ENCODE measurements at places on chromosomes 2 and 18.

- no peak for DNase-seq
Measured at GRCh38 chr2:226882606-226883005, 46.8 kb downstream of the RHBDD1 start.

GRCh38 chr2:73035899-73036711 lies 35.4 kb downstream of the SFXN5 start:
- DNase-seq = no peak

- DNase-seq = no peak
Measured at GRCh38 chr2:18930971-18931370, 341.6 kb upstream of the NT5C1B start.

DNA sequence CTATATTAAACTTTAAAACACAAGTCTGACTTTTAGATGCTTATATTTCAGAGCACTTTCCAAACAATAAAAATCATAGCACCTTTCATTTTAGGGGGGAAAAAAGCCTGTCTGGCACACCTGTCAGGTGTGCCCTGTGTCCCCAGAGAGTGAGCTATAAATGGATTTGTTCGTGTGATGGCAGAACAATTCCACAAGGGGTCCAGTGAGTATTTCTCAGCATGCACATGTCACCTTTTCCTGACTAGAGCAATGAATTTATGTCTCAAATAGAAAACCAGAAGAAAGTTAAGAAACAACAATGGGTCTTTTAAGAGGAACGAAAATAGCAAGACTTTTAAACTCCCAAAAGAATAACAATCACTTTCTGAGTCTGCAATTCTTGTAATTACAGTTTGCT lies 55.9 kb downstream of the ACVR1C start:
- DNase-seq = no peak

DNA sequence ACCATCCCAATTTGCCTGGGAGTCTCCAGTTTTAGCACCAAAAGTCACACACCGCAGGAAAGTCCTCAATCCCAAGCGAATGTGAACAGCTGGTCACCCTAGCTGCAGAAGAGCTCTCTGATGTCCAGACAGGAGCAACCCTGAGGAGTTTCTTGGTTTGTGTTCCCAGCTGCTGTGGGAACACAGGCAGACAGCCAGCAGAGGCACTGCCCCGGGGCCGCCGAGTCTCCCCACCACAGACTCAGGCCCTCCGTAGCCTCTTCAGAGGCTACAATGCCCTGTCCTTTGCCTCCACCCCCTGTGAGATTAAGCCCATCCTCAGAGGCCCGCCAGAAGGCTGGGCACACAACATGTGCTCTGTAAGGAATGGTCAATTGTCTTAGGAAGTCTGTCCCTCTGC lies 111.5 kb downstream of the TTC32 start:
- peak; percentile 11 for DNase-seq

GRCh38 chr2:194696690-194697089 lies 960.3 kb upstream of the SLC39A10 start:
- DNase-seq = no peak

DNA sequence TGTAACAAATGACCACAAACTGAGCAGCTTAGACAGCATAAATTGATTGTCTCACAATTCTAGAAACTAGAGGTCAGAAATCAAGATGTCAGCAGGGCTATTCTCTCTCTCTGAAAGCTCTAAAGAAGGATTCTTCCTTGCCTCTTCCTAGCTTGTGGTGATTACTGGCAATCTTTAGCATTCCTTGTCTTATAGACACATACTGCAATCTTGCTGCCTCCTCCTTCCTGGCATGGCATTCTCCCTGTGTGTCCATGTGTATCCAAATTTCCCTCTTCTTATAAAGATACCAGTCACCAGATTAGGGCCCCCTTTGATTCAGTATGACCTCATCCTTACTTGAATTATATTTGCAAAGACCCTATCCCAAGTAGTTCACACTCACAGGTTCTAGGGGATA lies 2.3 kb downstream of the ASB3 start:
- DNase-seq = no peak

DNA sequence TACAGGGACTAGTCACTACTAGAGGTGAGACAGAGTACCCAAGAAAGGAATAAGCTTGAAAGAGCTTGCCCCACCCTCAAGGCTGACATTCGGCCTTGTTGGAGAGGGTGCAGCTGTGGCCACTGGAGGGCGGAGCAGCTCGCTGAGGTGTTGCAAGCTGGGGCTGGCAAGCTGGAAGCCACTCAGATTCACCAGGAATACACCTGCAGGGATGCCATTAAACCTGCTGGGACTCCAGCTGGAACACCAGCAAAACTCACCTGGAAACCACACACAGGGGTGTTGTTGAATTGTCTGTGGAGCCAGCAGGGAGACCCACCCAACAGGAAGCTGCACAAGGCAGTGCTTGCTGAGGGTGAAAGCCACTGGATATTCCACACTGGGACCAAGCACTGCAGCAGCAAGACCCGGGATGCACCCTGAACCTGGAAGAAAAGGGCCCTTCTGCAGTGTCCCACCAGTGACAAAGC lies 26.1 kb downstream of the KCTD18 start:
- peak; percentile 62 for DNase-seq

- no peak for DNase-seq
Measured at GRCh38 chr18:46587600-46587999, 69.4 kb downstream of the LOXHD1 start.

GRCh38 chr2:204483608-204484081 lies 61.6 kb upstream of the PARD3B start:
- peak; percentile 2 for DNase-seq

GRCh38 chr18:10851824-10852319 lies 297.5 kb downstream of the PIEZO2 start:
- no peak for DNase-seq

GRCh38 chr18:42156281-42156680 lies 201.2 kb downstream of the PIK3C3 start:
- DNase-seq = no peak

GRCh38 chr2:127690696-127691095 lies 10.6 kb upstream of the SFT2D3 start:
- no peak for DNase-seq

GRCh38 chr2:60881047-60881932 lies at the start of gene REL:
REL (plus strand) TSS chr2:60881574; CDS start chr2:60881841, 267 bp downstream.
- DNase-seq = peak; percentile 86

DNA sequence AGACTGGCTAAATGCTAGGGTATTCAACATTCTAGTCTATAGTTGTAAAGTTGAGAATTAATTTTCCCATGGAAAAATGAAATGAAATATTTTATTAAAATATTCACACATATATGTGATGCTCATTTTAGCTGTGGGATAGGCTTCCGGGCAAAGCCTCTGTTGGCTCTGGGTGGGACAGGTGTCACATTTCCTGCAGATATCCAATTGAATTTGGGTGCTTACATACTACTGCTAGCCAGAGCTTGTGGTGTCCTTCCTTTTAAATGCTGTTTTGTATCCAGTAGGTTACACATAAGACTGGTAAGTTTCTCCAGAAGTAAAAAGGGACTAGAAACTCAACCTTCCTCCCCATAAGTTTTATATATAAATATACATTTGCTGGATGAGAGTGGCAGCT lies 73.8 kb downstream of the RPRM start:
- DNase-seq = no peak

GRCh38 chr2:40543381-40543780 lies 91.5 kb upstream of the SLC8A1 start:
- no peak for DNase-seq

- no peak for DNase-seq
Measured at GRCh38 chr2:173872714-173873113, 92.5 kb downstream of the SP3 start.

DNA sequence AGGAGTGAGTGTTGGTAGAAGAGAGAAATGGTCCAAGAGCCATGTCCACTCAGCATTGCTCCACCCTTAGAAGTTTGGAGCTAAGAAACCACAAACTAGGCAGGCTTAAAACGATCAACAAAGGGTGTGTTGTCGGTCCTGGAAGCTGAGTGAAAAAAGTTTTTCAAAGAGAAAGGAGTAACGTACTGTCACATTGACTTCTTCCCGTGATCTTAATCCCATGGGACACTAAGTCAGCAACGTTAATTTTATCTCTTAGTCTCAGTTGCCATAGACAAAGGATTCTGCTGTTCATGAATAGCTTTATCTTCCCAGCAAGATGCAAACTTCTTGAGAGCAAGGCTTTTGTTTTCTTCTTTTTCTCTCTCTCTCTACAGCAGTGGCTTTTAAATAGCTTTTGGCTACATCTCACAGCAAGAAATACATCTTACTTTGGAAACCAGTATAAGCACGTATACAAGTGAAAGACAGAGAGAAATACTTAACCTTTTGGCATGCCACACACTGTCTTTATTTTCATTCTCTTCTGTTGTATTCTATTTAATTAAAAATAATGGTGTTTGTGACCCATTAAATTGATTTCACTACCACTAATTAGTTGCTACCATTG lies 377.4 kb downstream of the TGIF1 start:
- no peak for DNase-seq

GRCh38 chr2:96874198-96874831 lies 4.4 kb upstream of the SEMA4C start:
- DNase-seq = no peak

DNA sequence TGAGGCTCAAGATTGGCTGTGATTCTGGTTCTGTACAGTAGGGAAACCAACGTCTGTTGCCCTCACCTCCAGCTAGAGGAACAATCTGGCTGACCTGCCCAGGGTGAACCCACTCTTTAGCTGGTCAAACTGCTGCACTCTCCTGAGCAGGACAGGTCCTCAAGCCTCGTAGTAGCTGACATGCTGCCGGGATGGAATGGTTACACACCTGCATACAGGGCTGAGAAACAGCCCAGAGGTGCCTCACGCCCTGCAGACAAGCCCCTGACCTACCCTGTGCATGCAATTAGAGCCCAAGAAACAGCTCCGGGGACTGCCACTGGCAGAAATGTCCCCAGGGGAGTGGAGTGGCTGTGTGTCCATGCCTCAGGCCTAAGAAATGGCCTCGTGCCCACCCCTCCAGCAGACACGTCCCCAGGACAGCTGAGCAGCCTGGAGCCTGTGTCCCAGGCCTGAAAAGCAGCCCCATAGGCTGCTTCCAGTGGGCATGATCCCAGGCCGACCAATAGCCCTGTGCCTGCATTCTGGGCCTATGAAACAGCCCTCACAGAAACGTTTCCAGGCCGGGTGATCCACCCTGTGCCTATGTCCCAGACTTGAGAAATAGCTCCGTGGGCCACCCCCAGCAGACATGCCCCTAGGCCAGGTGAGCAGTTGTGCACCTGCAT lies 25.4 kb downstream of the BOLL start:
- DNase-seq = no peak

GRCh38 chr2:95329891-95330793 lies 33.0 kb downstream of the KCNIP3 start:
- peak; percentile 68 for DNase-seq

- DNase-seq = no peak
Measured at GRCh38 chr2:64067326-64067725, 48.1 kb upstream of the VPS54 start.

- no peak for DNase-seq
Measured at GRCh38 chr2:180849851-180850250, 130.6 kb upstream of the UBE2E3 start.
